ENCODE measurements at places on chromosomes 1 and 21.

- no peak for DNase-seq
These were observed 480.6 kb downstream of the SETD4 start for GRCh38 chr21:35579520-35580293.

GRCh38 chr1:170881268-170882265 lies 53.8 kb upstream of the MROH9 start:
- no peak for DNase-seq

DNA sequence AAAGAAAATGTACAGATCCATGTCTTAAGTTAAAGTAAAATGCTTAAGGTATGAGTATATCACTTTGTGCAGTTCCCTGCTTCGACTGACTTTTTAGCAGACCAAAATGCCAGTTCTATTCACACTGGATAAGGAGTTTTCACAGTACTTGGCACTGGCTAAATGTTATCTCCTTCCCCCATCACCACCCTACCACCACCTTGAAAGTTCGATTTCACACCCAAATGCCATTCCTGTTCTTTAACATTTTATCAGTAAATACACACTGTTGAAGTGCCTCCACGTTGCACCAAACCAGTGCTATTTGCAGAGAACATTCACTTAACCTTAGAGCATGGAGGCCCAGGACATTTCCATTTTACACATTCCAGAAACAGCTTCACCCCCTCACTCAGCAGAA lies 100.0 kb downstream of the URB2 start:
- DNase-seq, result no peak

DNA sequence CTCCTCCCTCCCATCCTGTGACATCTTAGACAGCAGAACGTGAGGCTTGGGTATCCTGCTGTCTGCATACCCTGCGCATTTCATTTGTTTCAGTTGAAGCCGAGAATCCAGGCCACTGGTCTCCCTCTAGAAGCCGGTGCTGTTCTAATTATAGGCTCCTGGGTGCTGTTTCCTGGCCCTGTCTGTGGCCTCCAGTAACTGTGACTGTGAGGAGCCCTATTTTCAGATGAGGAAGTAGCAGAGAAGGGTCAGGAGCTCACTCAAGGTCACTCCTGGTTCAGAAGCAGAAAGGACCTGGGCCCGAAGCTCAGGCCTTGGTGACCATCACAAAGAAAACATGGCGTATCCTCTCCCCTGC lies 24.0 kb downstream of the COQ8A start:
- no peak for DNase-seq

- DNase-seq, result no peak
These were observed 15.1 kb downstream of the NEK7 start for GRCh38 chr1:198171667-198172540.

DNA sequence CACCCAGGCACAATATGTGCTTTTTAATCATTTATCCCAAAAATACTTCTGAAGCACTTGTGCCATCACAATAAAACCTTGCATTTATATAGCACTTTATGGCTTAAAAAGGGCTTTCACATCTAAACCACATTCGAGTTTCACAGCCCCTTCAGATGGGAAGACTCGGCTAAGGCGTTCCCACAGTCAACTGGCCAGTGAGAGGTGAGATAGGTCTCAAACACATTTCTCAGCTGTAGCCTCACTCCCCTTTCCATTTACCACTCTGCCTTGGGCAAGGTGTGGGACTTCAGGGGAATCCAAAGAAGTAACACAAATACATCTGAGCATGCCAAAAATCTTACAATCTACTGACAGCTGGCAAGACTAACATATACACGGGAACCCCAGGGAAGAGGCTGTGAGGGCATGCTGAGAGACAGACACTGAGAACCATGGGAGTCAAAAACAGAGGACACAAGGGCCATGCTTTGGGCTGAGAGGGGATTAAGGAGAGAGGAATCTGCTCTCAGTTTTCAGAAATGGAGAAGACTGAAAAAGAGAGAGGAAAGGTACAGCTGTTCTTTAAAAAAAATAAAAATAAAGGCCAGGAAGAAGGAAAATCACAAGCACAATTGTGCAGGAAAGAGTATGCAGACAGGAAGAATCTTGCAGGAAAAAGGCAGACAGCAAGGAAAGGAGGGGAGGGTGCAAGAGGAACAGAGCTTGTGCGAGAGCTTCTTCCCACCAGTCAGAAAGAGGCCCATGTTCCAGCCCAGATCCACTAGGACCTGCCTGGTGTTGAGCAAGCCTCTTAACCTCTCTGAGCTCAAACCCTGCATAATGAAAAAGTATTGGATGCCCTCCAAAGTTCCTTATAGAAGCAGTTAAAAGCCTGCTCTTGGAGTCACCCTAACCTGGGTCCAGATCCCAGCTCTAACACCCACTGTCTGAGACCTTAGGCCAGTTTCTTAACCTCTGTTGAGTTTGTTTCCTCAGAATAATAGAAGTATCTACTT lies 73.5 kb downstream of the JAK1 start:
- no peak for DNase-seq

DNA sequence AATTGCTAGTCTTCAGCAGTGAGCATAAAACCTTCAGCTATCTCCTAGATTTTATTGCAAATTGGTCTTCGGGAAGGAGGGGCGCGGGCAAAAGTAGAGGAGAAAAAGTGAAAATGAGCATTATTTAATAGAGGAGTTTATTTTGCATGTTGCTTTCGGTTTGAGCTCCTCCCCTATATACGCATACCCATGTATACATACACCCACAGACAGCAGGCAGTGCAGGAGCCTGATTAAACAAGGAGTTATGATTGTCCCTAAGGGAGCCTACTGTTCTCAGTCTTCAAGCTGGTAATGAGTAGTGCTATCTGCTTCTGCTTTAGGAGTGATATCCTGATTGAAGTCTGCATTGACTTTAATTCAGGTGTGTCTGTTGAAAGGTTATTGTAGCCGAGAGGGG lies 133.8 kb downstream of the SPATA46 start:
- DNase-seq, result no peak

- no peak for DNase-seq
These were observed 633.3 kb downstream of the LMO4 start for GRCh38 chr1:87961992-87962391.

DNA sequence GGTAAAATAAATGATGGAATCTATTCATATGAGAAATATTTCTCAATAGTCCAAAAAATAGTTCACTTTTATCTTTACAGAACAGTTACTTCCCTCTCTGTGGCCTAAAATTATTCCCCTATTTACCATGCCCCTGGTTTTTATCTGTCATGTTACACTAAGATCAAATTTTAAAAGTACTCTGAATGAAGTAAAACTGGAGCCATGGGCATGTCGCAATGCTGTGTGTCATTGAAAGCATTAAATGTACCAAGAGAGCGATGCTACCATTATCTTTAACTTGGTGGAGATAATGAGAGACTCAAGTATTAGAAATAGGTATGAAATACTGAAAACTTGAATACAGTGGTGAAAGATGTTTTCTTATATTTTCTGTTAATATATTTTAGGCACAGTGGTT lies 146.2 kb downstream of the KCNT2 start:
- no peak for DNase-seq

GRCh38 chr1:235077571-235078479 lies 50.8 kb downstream of the TOMM20 start:
- no peak for DNase-seq

- DNase-seq, result no peak
These were observed 39.8 kb downstream of the LHX4 start for GRCh38 chr1:180269645-180270529.

GRCh38 chr1:233993651-233994050 lies 89.2 kb downstream of the SLC35F3 start:
- DNase-seq, result no peak

DNA sequence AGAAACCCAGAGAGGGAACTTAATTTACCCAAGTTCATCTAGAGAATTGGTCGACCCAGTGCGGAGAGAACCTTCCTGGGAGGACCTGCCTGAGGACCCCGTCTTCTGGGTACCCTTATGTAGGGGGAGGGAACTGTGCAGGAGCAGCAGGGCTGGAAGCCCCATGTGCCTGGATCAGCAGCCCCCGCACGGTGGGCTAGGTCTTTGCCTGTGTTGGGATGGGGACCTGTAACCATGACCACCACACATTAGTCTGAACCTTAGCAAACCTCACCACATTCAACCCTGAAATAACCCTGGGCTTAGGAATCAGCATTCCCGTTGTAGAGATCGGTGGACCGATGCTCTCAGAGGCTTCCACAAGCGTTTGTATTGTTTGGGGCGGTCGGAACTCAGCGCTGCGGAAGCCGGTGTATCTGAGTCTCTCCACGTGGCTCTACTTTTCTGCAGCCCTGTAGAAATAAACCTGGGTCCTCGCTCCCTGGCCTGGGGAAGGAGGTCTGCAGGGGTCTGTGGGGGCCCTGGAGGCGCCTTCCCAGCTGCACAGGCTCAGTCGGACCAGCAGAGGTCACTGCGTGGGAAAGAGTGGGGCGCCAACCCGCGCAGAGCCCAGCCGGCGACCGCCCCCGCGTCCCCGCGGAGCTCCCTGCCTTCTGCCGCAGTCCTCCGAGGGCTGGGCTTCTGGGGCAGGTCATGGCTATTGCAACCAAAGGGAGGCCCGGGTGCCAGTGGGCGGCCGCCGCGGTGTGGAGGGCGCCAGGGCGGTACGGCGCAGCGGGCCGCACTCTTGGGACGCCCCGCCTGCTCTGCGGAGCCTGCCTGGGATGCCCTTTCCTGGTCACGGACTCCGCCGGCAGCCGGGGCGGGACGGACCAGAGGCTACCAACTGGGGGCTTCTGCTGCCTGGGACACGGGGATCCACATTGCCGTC lies 36.2 kb upstream of the KCNA10 start:
- DNase-seq, result peak; percentile 60

GRCh38 chr1:71667216-71667615 lies 586.4 kb upstream of the ZRANB2 start:
- DNase-seq, result no peak

DNA sequence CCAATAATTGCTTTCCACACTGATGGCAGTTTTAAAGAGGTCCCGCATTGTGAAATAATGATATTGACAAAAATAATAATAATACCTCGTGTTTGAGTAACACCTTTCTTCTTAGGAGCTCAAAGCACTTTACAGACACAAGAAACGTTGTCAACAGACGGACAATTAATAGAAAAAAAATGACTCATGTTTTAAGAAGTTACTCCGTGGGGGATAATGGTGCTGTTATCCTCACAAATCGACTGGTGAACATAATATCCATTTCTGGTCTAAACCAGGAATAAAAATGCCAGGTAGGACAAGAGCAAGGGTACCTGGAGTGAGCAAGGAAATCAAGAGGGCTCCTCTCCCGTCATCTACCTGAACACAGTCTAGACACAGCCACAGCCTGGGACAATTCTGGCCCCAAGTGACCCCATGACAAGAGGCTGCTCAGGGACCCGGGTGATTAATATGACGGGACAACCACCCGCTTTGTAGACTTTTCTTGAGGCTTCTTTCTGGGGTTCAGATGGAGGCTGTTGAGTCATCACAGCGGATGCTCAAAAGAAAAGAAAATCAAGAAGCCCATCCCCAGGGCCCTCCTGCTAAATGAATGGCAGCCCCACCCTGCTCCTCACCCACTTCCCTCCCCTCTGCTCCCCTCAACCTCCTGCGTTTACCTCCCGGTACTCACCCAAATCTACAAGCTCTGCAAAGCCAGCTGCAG lies 146.2 kb upstream of the IRF2BP2 start:
- DNase-seq, result no peak

- no peak for DNase-seq
These were observed 134.8 kb upstream of the DPT start for GRCh38 chr1:168863772-168864171.

DNA sequence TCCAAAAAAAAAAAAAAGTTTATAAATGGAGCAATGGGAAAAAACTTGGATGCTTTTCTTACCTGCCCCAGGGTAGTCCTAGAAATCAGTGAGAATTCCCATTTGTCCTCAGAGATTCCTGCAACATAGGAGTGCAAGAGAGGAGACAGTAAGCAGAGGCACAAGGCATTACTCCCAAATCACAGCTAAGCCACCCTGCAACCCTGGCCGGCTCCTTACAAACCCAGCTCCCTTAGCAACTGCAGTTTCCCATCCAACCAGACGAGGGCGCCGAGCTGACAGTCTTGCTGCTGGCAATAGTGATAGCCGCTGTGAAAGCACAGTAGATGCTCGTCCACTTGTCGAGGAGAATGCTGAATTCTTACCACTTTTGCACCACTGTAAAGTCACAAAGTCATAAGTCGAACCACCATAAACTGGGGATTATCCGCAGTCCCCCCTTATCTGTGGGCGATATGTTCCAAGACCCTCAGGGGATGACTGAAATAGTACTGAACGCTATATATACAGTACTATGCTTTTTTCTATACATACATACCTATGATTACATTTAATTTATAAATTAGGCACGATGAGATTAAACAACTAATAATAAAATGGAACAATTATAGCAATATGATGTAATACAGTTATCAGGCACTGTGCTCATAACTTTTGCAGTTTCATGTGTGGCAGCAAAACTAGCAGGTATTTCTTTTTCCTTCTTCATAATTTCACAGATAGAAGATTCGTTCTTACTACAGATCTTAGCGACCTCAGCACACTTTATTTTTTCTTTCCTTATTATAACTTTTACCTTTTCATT lies 6.0 kb upstream of the PITHD1 start:
- DNase-seq, result peak; percentile 77

- no peak for DNase-seq
These were observed 7.3 kb upstream of the SLC5A9 start for GRCh38 chr1:48215222-48215621.

GRCh38 chr1:14592004-14592631 lies 6.4 kb upstream of the KAZN start:
- DNase-seq, result no peak

DNA sequence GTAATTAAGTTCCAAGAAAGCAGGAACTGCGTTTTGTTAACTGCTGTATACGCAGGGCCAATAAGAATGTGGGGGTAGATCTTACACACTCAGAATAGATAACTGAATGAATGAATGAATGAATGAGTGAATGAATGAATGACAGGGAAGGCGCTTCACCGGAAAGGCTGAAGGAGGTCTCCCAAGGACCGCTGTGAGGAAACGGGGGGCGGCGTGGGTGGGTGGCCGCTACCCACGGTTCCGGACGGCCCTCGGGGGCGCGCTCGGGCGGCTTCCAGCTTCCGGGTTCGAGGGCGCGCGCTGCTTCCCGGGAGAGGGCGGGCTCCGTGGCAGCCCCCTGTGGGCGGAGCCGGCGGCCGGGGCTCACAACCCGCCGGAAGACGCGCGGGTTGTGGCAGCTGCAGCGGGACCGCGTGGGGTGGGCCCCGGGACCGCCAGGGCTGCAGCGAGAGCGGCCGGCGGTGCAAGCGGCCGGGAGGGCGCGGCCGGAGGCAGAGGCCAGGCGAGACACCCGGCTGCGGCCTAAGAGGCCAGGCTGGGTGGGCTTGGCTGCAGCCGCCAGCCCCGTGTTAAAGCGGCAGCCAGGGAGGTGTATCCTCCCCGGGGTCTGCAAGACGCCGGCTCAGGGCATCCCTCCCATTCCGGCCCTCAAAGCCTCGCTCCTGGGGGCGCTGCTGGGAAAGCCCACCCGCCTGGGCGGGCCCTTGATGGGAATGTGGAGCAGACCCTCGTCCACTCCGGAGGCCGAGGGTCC lies at the start of gene ZFP69:
ZFP69 (plus strand) TSS at position 367 of the 754 bp plus-strand sequence. CDS start 2,072 bp downstream, outside the sequence.
- DNase-seq, result peak; percentile 42

Data from stimulated activated CD8-positive, alpha-beta memory T cell treated with anti-CD3 and anti-CD28 coated beads, Interleukin-7, amount 100 ng/mL, for 4 hours (primary cell).